ENCODE measurements at places on chromosomes 11 and 22. TPM values are rescaled to one million over a fixed set of nuclear protein-coding genes. Genes with fewer than 3 reads are reported as not detected.

The ILK gene
- total RNA-seq, result 155 TPM

The TPCN2 gene
- 14.2 TPM for total RNA-seq

The GRIA4 gene
- not detected for total RNA-seq

The ARHGAP20 gene
- 2.7 TPM for total RNA-seq

The SHISAL1 gene
- total RNA-seq, result under 0.01 TPM

The RASL10A gene
- total RNA-seq, result 1.3 TPM

The BTBD18 gene
- total RNA-seq, result not detected

The USP2 gene
- not detected for total RNA-seq

The PRRG4 gene
- total RNA-seq, result 0.33 TPM

The SSH3 gene
- total RNA-seq, result 12.1 TPM

The CRYBB3 gene
- not detected for total RNA-seq

The THY1 gene
- 0.65 TPM for total RNA-seq

The PNPLA5 gene
- total RNA-seq, result not detected

The OR5P2 gene
- total RNA-seq, result 0.33 TPM

The C22orf42 gene
- not detected for total RNA-seq

The FOXRED2 gene
- total RNA-seq, result 12.1 TPM

The ELP4 gene
- total RNA-seq, result 14.1 TPM

The NRXN2 gene
- total RNA-seq, result not detected

The CD151 gene
- 470 TPM for total RNA-seq

The OR8A1 gene
- total RNA-seq, result not detected

All from vein endothelial cell (primary cell).